Nucleus accumbens (tissue), 56 donors: ENCODE measurements at places on chromosomes 5 and 9.

- DNase-seq, result no peak
These were observed 803 bp downstream of the C9orf152 start for GRCh38 chr9:110207071-110207641.

DNA sequence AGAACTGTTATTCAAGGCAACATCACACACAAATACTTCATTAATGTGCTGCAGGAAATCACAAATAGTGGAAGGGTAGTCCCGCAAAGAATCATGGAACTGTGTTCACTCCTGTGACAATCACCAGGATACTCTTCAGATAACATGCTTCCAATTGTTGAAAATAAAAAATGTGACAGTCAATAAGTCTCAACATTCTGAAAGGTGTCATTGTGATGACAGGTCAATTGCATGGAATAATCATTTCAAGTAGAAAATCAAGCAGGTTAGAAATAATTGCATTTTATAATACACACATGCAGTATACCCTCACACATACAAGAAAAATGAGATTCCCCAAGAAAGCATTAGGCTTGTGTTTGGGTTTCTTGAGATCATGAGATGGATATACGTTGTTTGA is 46.4 kb upstream of the ISL1 start:
- DNase-seq, result no peak

- DNase-seq, result no peak
These were observed 36.1 kb downstream of the HMCN2 start for GRCh38 chr9:130301483-130302286.

- DNase-seq, result no peak
These were observed 69.3 kb downstream of the COL15A1 start for GRCh38 chr9:99012957-99013512.

DNA sequence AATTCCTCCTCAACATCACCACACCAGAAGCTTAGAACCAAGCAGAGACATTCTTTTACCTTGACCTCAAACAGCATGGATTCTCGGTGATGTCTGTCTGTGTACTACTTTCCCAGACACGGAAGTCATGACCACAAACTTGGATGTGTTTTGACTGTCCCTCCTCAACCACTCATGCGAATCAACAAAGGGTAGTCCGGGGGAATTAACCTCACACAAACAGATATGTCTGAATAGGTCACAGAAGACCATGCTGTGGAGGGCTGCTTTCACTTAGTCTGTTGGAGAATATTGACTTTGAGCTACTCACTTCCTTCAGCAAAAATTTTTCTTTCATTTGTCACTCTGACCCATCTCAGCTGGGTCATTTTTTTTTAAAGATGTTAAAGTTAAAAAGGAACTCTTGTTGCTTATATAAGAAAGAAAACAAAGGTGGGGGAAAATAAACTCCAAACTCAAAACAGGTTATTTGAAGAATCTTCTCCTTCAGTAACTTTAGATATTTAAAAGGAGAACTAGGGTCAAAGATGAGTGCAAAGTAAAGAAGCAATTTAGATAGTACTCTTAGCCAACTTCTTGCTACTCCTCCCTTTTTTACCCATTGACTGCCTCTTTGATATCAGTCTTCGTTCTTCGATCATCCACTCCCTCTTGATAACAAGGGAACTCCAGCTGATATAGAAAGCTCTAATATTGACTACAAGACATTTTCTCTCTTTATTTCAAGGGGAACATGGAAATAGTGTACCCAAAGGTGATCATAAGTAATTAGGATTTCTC is 343.4 kb upstream of the CDH6 start:
- no peak for DNase-seq

GRCh38 chr5:156963125-156963524 is at the start of gene TIMD4:
Gene TIMD4, minus strand, starts transcription at chr5:156963226. Its CDS starts 28 bp downstream, at chr5:156963198.
- DNase-seq, result no peak

DNA sequence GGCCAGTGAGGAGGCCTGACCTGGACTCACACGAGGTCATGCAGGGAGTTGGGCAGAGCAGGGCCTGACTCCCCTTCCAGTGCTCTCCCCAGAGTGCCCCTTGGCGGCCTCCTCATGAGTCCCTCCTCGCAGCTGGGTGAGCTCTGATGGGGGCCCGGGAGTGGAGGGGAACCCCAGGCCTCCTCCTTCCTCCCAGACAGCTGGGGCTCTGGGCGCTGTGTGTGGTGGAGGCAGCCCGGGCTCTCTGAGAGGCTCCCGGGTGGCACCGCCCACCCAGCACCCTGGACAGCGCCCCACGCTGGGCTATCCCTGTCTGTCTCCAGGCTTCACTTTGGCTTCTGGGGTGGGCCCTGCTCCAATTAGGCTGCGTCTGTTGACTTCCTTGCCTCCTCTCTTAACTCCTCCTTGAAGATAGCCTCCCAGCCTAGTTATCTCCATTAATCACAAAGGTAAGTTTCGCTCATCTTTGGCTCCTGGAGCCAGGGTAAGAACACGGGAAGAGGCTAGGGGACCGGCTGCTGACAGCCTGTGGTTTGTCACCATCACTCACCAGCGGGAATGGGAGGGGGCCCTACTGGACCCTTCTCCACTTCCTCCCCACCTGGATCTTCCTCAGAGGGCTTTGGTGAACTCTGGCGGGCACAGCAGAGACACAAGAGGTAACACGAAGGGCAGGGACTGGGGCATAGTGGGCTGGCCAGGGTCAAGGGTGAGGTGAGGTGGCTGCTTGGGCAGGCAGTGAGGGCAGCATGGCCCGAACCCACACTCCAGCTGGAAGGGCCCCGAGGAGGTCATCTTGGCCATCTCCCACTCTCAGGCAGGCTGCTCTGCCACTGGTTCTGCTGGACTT is 13.1 kb downstream of the PSD2 start:
- no peak for DNase-seq

GRCh38 chr5:53893626-53894025 is 333.2 kb downstream of the NDUFS4 start:
- no peak for DNase-seq

- DNase-seq, result no peak
These were observed 158.1 kb upstream of the IER5L start for GRCh38 chr9:129336130-129336528.

DNA sequence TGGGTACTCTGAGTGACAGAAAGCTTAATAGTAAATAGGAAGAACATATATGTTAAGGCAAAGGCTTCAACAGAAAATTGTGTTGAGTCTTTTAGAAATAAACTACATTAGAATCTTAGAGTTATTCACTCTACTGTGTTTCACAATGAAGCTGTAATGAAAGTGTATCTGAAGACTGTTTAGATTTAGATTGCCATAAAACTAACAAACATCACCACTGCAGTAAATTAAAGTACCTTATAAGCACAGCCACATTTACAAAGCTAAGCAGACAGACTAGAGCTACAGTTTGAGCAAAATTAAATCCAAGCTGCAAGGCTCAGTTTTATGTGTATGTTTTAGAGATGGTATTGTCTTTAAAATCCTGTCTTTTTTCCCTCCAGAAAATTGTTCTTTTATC is 172.4 kb downstream of the PBX3 start:
- DNase-seq, result no peak

DNA sequence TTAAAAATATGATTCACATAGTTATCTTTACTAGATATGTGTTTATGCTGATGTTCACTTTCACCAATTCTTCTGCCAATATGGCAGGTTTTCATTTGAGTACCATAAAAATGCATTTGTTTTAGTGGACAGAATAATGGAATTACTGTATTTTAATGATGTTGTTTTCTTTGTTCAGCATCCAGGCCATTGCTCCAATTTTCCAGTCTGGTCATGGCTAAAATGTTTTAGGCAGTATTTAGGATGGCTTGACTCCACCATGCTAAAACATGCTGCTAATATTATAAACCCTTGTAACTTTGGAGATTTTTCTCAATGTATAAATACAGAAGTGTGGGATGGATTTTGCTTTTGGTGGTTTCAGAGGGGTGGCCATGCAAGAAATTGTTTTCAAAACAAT is 273.0 kb upstream of the RPS23 start:
- DNase-seq, result no peak

- DNase-seq, result no peak
These were observed 1732.4 kb upstream of the CDH6 start for GRCh38 chr5:29460971-29461559.

- DNase-seq, result no peak
These were observed 108.9 kb upstream of the CHD1 start for GRCh38 chr5:99037668-99038067.

- no peak for DNase-seq
These were observed 41.9 kb upstream of the PLPP6 start for GRCh38 chr9:4620057-4620765.

DNA sequence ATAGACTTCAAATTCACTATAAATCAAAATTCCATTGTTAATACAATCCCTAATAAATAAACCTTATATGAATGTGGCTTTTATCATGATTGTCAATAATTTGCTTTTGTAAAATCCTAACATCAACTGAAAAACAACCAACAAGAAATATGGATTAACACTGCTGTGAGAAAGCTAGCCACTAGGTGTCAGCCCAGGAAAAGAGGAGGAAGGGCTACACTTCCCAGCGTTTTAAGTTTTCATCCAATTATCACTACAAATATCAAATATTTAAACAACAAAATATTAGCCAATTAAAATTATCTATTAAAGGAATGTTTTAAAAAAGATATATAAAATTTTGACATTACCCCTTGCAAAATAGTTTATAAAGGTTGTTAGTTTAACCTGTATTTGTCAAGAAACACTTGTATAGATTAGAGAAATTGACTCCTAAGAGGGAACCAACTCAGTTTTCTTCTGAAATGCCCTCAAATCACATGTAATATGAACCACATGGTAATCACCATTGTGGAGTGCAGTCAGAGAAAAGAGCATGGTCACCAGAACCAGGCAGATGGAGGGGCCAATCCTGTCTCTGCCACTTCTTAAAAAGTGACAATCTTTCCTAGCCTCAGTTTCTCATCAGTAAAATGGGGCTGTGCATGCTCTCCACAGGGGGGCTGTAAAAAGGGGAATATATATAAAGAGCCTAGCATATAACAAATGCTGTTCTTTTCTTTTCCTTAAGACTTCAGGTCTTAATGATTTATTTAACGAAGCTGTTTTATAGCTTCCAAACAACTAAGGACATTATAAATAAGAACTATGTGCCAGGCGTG is 188.2 kb downstream of the CRB2 start:
- DNase-seq, result no peak

DNA sequence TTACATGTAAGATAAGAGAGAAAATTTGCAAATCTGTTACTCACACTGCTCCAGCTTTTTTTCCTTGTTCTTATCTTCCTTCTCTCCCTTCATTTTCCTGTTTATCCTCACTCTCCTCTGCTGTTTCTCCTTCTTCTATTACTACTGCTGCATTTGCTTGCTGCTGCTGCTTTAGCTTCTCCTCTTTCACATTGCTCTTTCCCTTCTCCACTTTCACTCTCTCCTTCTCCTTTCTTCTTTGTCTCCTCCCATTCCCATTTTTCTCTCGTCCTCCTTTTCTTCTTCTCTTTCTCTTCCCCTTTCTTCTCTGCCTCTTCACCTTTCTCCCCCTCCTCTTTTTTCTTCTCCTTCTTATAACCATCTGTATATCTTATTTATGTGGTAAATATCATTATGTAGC is 288.6 kb downstream of the CDH9 start:
- no peak for DNase-seq

GRCh38 chr5:415928-416635 is 26.9 kb upstream of the EXOC3 start:
- no peak for DNase-seq

DNA sequence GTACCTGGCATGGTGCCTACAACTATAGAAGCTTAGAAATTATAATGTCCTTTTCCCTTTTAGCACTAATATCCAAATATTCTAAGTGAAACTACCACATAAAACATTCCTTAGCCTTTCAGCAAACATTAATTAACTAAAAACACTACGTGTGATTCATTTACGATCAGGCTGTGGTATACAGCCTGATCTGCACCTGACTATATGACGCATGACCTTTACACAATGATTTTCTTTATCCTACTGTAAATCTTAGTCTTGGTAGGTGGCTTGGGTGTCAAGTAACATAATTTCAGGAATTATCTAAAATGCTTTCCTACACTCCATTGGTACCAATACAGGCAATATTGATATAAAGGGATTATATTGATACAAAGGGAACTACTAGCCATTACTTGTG is 686.7 kb downstream of the DTWD2 start:
- DNase-seq, result no peak

- DNase-seq, result no peak
These were observed 48.9 kb upstream of the S1PR3 start for GRCh38 chr9:88942411-88942810.

DNA sequence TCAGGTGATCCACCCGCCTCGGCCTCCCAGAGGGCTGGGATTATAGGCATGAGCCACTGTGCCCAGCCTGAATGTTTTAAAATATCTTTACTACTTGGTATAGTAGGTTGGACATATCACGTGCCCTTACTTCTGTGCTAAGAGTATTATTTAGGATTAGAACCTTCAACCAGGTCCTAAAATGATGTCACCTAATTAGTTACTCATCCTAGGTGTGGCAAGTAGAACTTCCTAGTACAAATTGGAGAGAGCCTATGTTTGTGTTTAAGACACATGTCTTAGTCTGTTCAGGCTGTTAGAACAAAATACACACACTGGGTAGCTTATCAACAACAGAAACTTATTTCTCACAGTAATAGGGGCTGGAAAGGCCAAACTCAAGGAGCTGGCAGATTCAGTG is 51.5 kb downstream of the ZFAND5 start:
- no peak for DNase-seq

- DNase-seq, result no peak
These were observed 108.7 kb downstream of the SNCAIP start for GRCh38 chr5:122420537-122421236.

GRCh38 chr9:32705059-32705458 is 69.6 kb upstream of the TAF1L start:
- DNase-seq, result no peak

- DNase-seq, result no peak
These were observed 16.2 kb downstream of the UHRF2 start for GRCh38 chr9:6428940-6429889.
